ENCODE measurements at places on chromosomes 4 and X. TPM values are rescaled to one million over a fixed set of nuclear protein-coding genes. Genes with fewer than 3 reads are reported as not detected.

CPLX1 gene
- total RNA-seq, result 0.10 TPM

LGI2 gene
- total RNA-seq, result not detected

USP17L12 gene
- total RNA-seq, result not detected

COL25A1 gene
- total RNA-seq, result not detected

MYOZ2 gene
- not detected for total RNA-seq

COL4A5 gene
- total RNA-seq, result 193 TPM

MAGEC3 gene
- total RNA-seq, result not detected

DCHS2 gene
- total RNA-seq, result not detected

SPANXN4 gene
- 34.8 TPM for total RNA-seq

TBX22 gene
- not detected for total RNA-seq

RBPJ gene
- 23.2 TPM for total RNA-seq

STK32B gene
- total RNA-seq, result 1.6 TPM

HMGB3 gene
- 64.2 TPM for total RNA-seq

CT45A10 gene
- not detected for total RNA-seq

PAGE5 gene
- not detected for total RNA-seq

GPR173 gene
- 1.2 TPM for total RNA-seq

FABP2 gene
- not detected for total RNA-seq

ACSL1 gene
- 27.0 TPM for total RNA-seq

CDKL5 gene
- total RNA-seq, result 4.6 TPM

SLBP gene
- total RNA-seq, result 52.5 TPM

GLRA3 gene
- total RNA-seq, result 0.09 TPM

PNMA6A gene
- 2.9 TPM for total RNA-seq
